ENCODE measurements at places on chromosomes 4 and X. TPM values are rescaled to one million over a fixed set of nuclear protein-coding genes. Genes with fewer than 3 reads are reported as not detected.

The NCAPG gene
- total RNA-seq: 34.2 TPM

The CCDC110 gene
- 0.94 TPM for total RNA-seq

The HELT gene
- total RNA-seq: not detected

The XAGE1A gene
- not detected for total RNA-seq

The PASD1 gene
- total RNA-seq: not detected

The JCHAIN gene
- total RNA-seq: not detected

The ADH1C gene
- not detected for total RNA-seq

The SYP gene
- total RNA-seq: 0.31 TPM

The MGAT4D gene
- not detected for total RNA-seq

The FRG2 gene
- total RNA-seq: under 0.01 TPM

The IL2 gene
- not detected for total RNA-seq

The SERPINA7 gene
- total RNA-seq: not detected

The HHIP gene
- total RNA-seq: 29.3 TPM

The HMGN5 gene
- 1.2 TPM for total RNA-seq

The MAGEE2 gene
- total RNA-seq: not detected

The ALAS2 gene
- not detected for total RNA-seq

The UGT2B7 gene
- not detected for total RNA-seq

The LUZP4 gene
- total RNA-seq: not detected
